ENCODE measurements at places on chromosomes 1 and 21. TPM values are rescaled to one million over a fixed set of nuclear protein-coding genes. Genes with fewer than 3 reads are reported as not detected.

DNA sequence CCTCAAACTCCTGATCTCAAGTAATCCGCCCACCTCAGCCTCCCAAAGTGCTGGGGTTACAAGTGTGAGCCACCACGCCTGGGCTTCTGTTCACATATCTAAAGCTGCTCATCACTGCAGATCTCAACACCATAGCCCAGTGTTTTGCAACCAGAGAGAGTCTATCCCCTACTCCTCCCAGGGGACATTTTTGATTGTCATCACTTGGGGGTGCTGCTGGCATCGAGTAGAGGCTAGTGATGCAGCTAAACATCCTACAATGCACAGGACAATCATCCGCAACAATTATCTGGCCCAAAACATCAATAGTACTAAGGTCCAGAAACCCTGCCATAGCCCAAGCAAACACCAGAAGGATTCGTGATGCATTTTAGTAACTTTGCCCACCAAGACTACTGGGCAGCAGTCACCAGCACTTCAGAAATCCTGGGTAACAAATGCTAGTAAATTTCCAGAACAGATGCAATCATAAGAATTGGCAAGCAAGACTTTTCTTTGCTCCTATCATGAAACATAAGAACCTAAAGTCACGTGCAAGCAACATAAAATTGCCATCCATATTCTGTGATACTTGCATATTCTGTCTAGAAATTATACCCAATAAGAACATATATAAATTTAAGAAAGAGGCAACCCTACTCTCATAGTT is 159.2 kb downstream of the APP start:
- no peaks in the 10 kb centered on the region for H3K36me3 ChIP-seq
- no peak for DNase-seq
- no peak overlapping the region for H3K4me3 ChIP-seq
- H3K27me3 ChIP-seq, result no peaks in the 10 kb centered on the region
- peaks cover 4% of the 10 kb centered on the region for H3K4me1 ChIP-seq

GRCh38 chr1:95119273-95119672 is 2.1 kb downstream of the TLCD4 start:
- H3K4me3 ChIP-seq, result no peak overlapping the region
- H3K27me3 ChIP-seq, result no peaks in the 10 kb centered on the region
- H3K36me3 ChIP-seq, result no peaks in the 10 kb centered on the region
- no peak overlapping the region for H3K27ac ChIP-seq

DNA sequence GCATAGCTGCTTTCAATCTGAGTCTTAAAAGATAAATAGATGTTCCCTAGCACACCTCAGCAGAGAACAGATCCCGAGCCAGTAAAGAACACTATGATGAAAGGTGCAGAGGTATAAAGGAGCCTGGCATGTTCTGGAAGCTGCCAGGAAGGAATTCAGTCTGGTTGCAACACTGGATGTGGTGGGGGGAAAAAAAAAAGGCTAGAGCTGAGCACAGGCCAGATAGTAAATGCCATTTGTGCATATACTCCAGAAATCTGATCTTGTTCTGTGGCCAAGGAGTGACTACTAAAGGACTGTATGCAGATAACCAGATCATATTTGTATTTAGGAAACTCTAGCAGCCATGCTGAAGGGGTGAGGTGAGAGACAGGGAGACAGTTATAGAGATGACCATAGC is 240.3 kb downstream of the VAV3 start:
- H3K27ac ChIP-seq, result no peak overlapping the region
- H3K4me3 ChIP-seq, result no peak overlapping the region
- DNase-seq, result no peak
- no peaks in the 10 kb centered on the region for H3K27me3 ChIP-seq
- H3K4me1 ChIP-seq, result no peaks in the 10 kb centered on the region

GRCh38 chr21:20730441-20730840 is 267.8 kb upstream of the NCAM2 start:
- H3K36me3 ChIP-seq, result no peaks in the 10 kb centered on the region
- no peak overlapping the region for H3K27ac ChIP-seq
- DNase-seq, result no peak
- no peaks in the 10 kb centered on the region for H3K4me1 ChIP-seq
- H3K4me3 ChIP-seq, result no peak overlapping the region

GRCh38 chr1:151058692-151059091 is 730 bp downstream of the CDC42SE1 start:
- no peaks in the 10 kb centered on the region for H3K27me3 ChIP-seq
- DNase-seq, result peak; percentile 61
- H3K36me3 ChIP-seq, result peaks cover 23% of the 10 kb centered on the region

DNA sequence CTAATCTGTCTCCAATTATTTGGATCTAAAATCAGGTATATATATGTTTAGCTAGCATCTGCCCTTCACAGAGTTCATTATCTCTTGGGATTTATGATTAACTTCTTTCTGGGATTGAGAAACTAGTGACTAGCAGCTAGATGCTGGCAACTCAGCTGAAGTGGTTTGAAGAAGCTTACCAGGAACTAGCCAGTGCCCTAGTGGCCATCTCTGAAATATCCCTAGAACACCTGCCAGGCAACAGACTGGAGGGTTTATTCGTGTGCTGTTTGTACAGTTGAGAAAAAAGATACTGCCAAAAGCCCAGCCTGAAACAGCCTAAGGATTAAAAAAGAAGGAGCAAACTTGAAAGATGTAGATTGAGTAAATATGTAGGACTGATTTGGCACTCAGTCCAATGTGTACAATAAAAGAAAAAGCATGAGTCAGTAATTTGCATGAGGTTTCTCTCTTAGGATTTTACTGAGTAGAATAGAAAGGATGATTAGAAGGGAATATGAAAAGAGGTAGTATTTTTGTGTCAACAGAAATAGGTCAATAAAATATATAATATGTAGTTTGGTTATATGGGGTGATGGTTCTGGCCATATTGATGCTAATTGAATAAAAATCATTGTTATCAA is 1144.6 kb upstream of the ADGRL2 start:
- no peak for DNase-seq
- H3K27me3 ChIP-seq, result no peaks in the 10 kb centered on the region
- no peak overlapping the region for H3K4me3 ChIP-seq
- no peak overlapping the region for H3K27ac ChIP-seq
- peaks cover 7% of the 10 kb centered on the region for H3K4me1 ChIP-seq
- no peaks in the 10 kb centered on the region for H3K36me3 ChIP-seq

- H3K4me3 ChIP-seq, result no peak overlapping the region
- H3K4me1 ChIP-seq, result no peaks in the 10 kb centered on the region
- no peak for DNase-seq
- H3K27ac ChIP-seq, result no peak overlapping the region
- H3K36me3 ChIP-seq, result no peaks in the 10 kb centered on the region
Measured at GRCh38 chr1:69498711-69499110, 69.0 kb upstream of the LRRC7 start.

- DNase-seq, result no peak
- H3K4me3 ChIP-seq, result no peak overlapping the region
- H3K27ac ChIP-seq, result no peak overlapping the region
- no peaks in the 10 kb centered on the region for H3K36me3 ChIP-seq
- H3K27me3 ChIP-seq, result no peaks in the 10 kb centered on the region
- H3K4me1 ChIP-seq, result no peaks in the 10 kb centered on the region
Measured at GRCh38 chr21:24955275-24955961, 651.9 kb downstream of the MRPL39 start.

DNA sequence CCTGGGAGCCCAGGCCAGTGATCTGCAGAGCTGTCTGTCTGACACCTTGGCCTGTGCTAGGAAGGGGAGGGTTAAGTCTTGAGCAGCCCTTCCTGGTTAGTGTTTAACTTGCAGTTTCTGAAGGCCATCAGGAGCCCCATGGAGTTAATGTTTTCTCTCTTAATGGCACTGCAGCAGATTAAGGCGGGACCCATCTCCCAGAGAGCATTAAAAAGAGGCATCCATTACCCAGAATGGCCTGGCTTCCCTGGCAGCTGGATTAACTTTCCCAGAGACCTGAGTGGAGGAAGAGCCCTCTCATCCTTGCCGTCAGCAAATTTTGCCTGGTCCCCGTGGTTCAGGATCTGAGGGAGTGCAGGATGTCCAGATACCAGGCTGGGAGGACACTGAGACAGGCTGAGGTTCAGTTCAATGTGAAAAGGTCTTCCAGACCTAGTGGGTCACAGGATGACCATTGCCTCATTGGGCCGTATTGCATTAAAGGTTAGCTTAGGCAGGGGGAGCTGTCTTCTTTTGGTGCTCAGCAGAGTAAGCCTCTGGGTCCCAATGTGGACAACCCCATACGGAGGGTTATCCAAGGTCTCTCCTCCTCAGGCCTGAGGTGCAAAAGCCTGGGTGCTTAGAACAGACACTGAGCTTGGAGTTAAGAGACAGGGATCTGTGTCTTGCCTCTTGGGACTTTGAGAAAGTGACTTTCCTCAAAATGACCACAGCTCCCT is 522.6 kb downstream of the PTPRU start:
- H3K27ac ChIP-seq, result no peak overlapping the region
- no peaks in the 10 kb centered on the region for H3K36me3 ChIP-seq
- no peak overlapping the region for H3K4me3 ChIP-seq
- no peaks in the 10 kb centered on the region for H3K27me3 ChIP-seq
- DNase-seq, result no peak

GRCh38 chr1:176456795-176457194 is 6.2 kb upstream of the PAPPA2 start:
- no peaks in the 10 kb centered on the region for H3K4me1 ChIP-seq
- H3K27ac ChIP-seq, result no peak overlapping the region
- H3K36me3 ChIP-seq, result no peaks in the 10 kb centered on the region

- no peak overlapping the region for H3K4me3 ChIP-seq
- no peaks in the 10 kb centered on the region for H3K36me3 ChIP-seq
- no peak for DNase-seq
Measured at GRCh38 chr1:38507563-38507962, 352.0 kb downstream of the RRAGC start.

DNA sequence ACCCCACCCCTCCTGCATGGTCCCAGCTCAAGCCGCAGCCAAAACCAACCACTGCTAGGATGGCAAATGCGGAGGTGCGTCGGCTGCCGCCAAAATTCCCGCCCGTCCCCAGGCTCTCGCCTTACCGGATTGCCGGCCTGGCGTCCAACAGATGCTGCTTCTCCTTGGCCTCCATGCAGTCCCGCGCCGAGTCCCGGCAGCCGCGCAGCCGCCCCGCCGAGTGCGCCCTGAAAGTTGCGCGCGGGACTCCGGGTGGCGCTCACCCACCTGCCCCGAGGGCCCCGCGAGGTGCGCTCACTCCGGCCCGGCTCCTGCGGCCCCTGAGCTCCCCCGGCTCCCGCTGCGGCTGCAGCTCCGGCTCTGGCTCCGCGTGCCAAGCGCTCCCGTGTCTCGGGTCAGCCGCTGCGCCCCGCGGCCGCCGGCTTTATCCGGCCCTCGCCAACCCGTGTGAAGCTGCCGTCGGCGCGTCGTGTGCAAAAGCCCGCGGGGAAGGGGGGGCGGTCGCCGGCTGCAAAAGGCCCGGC is at the start of gene SLC30A2:
Gene SLC30A2 (minus strand): TSS at position 397 of the 524 bp plus-strand sequence. CDS start 222 bp downstream, at position 175.
- H3K27ac ChIP-seq, result no peak within 1 kb of the TSS
- H3K36me3 ChIP-seq, result no peaks in the 10 kb centered on the region
- no peaks in the 10 kb centered on the region for H3K4me1 ChIP-seq
- peak; percentile 74 for DNase-seq
- H3K27me3 ChIP-seq, result peaks cover 62% of the 10 kb centered on the region

JAM2 gene
- total RNA-seq, result 7.0 TPM

BCAR3 gene
- 8.3 TPM for total RNA-seq

DNA sequence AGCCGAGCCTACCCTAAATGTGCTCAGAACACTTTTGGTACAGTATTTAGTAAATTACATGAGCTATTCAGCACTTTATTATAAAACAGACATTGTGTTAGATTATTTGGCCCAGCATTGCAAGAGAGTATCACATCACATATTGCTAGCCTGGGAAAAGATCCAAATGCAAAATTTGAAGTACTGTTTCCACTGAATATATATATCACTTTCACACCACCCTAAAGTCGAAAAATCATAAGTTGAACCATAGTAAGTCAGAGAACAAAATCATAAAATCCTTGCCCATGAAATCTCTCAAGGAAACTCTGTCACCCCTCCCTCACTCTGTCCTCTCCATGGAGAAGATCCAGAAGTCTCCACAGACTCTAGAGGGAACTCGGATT is 33.1 kb downstream of the RGS8 start:
- H3K27ac ChIP-seq, result no peak overlapping the region
- no peaks in the 10 kb centered on the region for H3K27me3 ChIP-seq
- H3K4me3 ChIP-seq, result no peak overlapping the region
- no peaks in the 10 kb centered on the region for H3K4me1 ChIP-seq

DNA sequence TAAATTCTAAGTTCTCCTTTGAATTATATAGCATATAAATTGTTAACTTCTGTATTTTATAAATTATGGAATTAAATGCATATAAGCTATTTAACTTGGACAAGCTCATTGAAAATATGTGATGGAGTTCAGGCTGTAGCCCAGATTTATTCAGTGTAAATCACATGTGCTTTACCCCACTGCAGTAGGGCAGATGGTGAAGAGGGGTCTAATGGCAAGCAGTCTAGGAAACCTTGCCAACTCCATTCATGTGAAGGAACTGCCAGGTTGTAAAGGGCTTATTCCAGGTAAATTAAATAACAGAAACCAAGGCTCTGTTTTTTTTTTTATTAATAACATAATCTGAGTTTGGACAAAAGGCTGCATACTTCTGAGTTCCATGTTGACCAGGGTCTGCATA is 243.2 kb downstream of the NCAM2 start:
- no peak for DNase-seq
- no peaks in the 10 kb centered on the region for H3K36me3 ChIP-seq
- no peaks in the 10 kb centered on the region for H3K4me1 ChIP-seq
- H3K4me3 ChIP-seq, result no peak overlapping the region
- H3K27ac ChIP-seq, result no peak overlapping the region

GRCh38 chr21:35058058-35058457 is 9.0 kb upstream of the RUNX1 start:
- no peaks in the 10 kb centered on the region for H3K27me3 ChIP-seq
- no peaks in the 10 kb centered on the region for H3K4me1 ChIP-seq
- DNase-seq, result no peak
- no peaks in the 10 kb centered on the region for H3K36me3 ChIP-seq
- H3K27ac ChIP-seq, result no peak overlapping the region

DNA sequence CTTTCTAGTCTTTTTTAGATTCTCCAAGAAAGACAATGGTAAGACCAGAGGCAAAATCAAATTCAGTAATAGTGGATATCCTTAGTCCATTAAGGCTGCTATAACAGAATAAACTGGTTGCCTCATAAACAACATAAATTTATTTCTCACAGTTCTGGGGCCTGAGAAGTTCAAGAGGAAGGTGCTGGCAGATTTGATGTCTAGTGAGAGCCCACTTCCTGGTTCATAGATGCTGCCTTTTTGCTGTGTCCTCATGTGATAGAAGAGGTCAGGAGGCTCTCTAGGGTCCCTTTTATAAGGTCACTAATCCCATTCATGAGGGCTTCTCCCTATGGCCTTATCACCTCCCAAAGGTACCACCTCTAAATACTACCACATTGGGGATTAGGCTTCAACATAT is 31.5 kb upstream of the BTG3 start:
- no peaks in the 10 kb centered on the region for H3K4me1 ChIP-seq
- H3K27ac ChIP-seq, result no peak overlapping the region
- no peak for DNase-seq
- H3K27me3 ChIP-seq, result no peaks in the 10 kb centered on the region
- H3K4me3 ChIP-seq, result no peak overlapping the region

KRTCAP2 gene
- total RNA-seq, result 146 TPM

- no peak overlapping the region for H3K27ac ChIP-seq
- no peak overlapping the region for H3K4me3 ChIP-seq
- H3K27me3 ChIP-seq, result no peaks in the 10 kb centered on the region
- peaks cover 3% of the 10 kb centered on the region for H3K4me1 ChIP-seq
- DNase-seq, result no peak
- no peaks in the 10 kb centered on the region for H3K36me3 ChIP-seq
Measured at GRCh38 chr1:225434046-225434445, 6.2 kb upstream of the LBR start.

TMEM51 gene
- total RNA-seq, result 9.9 TPM

SFN gene
- total RNA-seq, result 4.0 TPM

- no peak overlapping the region for H3K4me3 ChIP-seq
- no peaks in the 10 kb centered on the region for H3K4me1 ChIP-seq
- no peaks in the 10 kb centered on the region for H3K36me3 ChIP-seq
- no peak for DNase-seq
- no peak overlapping the region for H3K27ac ChIP-seq
Measured at GRCh38 chr1:193367863-193368262, 181.4 kb upstream of the B3GALT2 start.

ITPKB gene
- 4.8 TPM for total RNA-seq

Data from H1 (cell line).